RCC 7860 (cell line): ENCODE measurements at places on chromosomes 13 and 19.
A peak's percentile ranks its signal among the peaks of the same experiment; 100 is the strongest.

DNA sequence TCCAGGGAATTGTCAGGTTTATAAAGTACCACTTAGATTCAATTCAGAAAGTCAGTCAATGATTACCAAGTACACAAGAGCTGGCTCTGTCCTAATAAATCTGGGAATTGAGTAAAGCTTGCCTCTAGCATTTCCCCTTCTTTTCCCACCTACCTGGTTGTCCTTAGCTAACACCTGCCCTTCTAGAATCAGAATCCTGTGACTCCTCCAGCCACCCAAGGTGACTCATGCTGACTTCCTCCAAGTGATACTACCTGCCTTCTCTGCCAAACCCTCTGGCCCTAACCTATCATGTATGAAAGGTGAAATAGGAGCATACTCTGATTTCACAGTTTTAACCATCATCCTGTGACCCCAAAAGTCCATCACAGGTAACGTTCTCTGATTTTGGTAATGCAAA, 151.2 kb downstream of the DIAPH3 start:
- no peak for DNase-seq

GRCh38 chr19:17499648-17500446, 11.6 kb upstream of the PGLS start:
- no peak for DNase-seq

DNA sequence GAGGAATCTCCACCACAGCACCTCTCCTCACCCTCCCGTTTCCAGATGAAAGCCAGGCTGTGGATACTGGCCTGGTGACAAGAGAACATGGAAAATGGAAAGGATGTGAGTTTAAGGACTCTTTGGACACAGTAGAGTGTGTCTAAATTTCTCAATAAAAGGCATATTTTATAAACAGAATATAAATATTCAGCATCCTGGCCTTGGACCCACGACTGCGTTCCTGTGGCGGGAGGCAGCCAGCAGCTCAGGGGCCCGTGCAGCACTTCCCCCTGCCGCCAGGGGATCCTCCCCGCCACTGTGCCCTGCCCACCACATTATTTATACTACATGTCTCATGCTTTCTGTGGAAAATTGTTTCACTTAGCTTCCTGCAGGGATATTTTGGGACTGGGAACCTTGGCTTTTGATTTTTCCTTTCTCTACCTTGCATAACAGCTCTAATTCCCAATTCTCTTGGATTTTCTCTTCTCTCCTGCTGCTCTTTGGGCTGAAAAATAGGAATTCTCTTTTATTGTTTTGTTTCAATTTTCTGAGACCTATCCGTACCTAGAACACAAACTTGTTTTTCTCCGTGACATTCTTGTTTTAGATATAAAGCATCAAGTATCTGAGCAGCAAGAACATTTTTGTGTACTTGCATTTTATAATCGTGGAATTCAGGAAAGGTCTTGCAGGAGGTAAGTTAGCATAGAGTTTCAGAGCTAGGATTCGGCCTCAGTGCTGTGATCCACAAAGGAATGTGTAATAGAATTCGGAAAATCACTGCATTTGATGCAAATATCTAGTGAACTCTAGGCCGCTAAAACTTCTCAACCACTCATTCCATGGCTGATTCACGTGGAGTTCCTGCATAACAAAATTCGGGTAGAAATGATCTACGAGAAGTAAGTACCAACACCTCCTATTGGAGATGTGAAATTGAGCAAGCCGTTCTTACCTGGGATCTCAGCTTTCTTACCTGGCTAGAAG, 107.7 kb upstream of the SPATA13 start:
- no peak for DNase-seq

GRCh38 chr13:24172071-24172470, 11.6 kb downstream of the SPATA13 start:
- no peak for DNase-seq

DNA sequence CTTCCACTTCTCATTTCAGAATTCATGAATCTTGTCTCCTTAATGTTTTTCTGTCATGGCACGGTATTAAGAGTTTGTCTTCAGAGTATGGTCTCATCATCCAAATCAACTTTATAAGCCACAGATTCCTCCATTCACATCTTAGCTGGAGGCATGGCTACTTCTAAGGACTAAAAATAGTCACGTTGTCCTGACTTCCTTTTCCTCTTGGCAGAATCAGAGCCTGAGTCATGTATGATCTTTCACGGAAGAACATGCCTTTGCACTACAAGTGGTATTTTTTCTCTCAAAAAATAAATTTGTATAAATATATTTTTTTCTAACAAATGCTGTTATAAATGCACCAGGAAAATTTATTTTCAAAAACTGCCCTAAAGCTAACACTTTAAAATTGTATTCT, 71.4 kb downstream of the ALOX5AP start:
- DNase-seq = peak; percentile 27

DNA sequence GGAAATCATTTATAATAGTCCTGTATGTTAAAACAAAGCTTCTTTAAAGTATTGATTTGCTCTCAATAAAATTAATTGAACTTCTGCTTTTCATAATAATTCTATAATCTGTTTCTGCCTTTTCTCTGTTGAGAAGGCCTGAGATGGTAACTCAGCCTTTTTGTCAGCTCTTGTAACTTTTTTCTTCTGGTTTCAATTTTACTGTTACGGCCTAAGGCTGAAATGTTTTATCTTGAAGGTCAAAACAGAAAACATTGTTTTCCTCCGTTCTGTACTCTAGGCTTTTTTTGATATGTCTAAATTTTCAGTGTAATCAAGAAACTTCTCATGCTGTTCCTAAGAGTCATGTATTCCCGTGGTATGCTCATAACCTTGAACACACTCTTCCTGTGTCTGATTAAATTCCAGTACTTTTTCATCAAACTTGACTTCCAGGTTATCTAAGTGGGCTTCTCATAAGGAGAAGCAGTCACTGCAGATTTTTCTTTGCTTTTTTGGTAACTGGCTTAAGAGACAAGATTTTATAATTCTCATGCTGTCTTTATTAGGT, 7.6 kb upstream of the NAXD start:
- no peak for DNase-seq

GRCh38 chr19:45468159-45468651, 409 bp downstream of the FOSB start:
- DNase-seq = no peak

DNA sequence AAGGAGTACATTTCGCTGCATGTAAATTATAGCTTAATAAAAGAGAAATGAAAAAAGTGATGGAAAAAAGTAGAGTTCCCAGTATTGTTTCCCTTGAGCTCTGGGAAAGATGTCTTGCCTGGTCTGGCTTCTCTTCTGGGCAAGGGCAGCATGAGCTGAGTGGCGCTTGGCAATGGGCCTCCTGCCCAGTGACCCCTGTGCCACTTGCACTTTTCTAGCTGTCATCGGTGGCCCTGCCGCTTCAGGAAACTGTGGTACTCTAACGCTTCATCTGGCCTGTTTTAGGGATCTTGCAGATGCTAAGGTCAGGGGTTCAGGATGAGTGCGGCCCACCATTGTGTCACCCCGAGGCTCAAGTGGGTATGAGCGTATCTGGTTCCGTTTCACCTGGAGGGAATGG, 161.4 kb downstream of the MTUS2 start:
- DNase-seq = no peak
